ENCODE measurements at places on chromosomes 1 and 21. TPM values are rescaled to one million over a fixed set of nuclear protein-coding genes. Genes with fewer than 3 reads are reported as not detected.

DNA sequence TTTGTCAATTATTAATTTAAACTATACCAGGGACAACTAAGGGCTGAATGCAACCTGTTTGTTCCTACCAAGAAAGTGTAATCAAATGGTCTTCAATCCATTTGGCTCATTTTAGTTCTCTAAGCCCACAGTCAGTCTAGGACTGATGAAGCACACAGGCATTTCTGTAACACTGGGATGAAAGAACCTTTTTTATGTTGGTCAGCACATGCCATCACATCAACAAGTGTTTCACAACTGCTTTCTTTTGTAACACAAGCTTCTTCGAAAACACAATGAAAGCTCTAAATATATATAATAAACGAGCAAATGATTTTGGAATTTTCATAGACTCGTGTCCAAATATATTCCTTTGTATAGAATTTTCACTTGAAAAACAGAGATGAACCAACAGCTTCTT lies 28.8 kb downstream of the HEATR1 start:
- DNase-seq, result no peak

DNA sequence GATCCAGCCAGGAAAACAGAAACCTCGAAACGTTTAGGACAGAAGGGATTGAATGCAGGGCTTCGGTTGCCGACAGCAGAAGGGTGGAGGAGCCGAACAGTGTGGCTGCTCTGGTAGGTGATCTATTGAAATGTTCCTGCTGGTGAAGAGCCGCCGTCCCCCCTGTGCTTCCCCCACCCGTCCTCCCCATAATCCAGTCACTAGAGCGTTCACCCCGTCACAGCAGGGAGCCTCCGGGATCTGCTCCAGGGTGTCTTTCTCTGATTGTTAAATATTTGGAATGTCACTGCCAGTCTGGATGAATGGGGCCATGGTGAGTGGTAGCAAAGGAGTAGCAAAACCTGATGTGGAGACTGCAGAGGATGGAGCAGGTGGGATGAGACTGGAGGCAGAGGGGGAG lies 255.1 kb upstream of the CSF3R start:
- no peak for DNase-seq

DNA sequence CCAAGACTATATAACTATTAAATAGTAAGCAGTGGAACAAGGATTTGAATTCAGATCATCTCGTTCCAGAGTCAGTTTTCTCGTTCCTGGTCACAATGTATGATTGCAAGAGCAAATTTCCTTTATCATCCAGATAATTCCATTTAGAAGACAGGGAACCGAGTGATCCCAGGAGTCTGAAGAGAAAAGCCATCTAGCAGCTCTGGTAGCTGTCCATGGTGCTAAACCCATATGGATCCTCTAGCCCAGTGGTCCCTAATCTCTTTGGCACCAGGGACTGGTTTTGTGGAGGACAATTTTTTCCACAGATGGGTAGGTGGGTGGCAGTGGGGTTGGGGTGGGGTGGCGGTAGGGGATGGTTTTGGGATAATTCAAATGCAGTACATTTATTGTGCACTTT lies 229.4 kb downstream of the PTPRU start:
- peak; percentile 47 for DNase-seq

Gene EXTL1
- 4.1 TPM for total RNA-seq

Gene LSS
- total RNA-seq, result 26.7 TPM

Gene PCSK9
- under 0.01 TPM for total RNA-seq

All from RPMI7951 (cell line).